Sigmoid colon (tissue), 7 donors: ENCODE measurements at places on chromosomes 16 and 17. TPM values are rescaled to one million over a fixed set of nuclear protein-coding genes. Genes with fewer than 3 reads are reported as not detected.

MYADML2 gene
- not detected for polyA plus RNA-seq

LSM12 gene
- polyA plus RNA-seq = 28.8 TPM

CCDC200 gene
- polyA plus RNA-seq = not detected

GRIN2A gene
- polyA plus RNA-seq = under 0.01 TPM

RILP gene
- 40.5 TPM for polyA plus RNA-seq

KPNB1 gene
- 23.4 TPM for polyA plus RNA-seq

EVI2A gene
- polyA plus RNA-seq = 9.0 TPM

MARCHF10 gene
- polyA plus RNA-seq = not detected

EPX gene
- not detected for polyA plus RNA-seq

MYH2 gene
- 0.60 TPM for polyA plus RNA-seq

AIPL1 gene
- polyA plus RNA-seq = not detected

IRX5 gene
- polyA plus RNA-seq = not detected

ODAD4 gene
- polyA plus RNA-seq = not detected

RANGRF gene
- polyA plus RNA-seq = 24.6 TPM

BCL6B gene
- 0.46 TPM for polyA plus RNA-seq

KRTAP3-1 gene
- polyA plus RNA-seq = not detected

TNFRSF13B gene
- not detected for polyA plus RNA-seq

NPIPA3 gene
- 0.54 TPM for polyA plus RNA-seq

STAC2 gene
- not detected for polyA plus RNA-seq

FZD2 gene
- 0.60 TPM for polyA plus RNA-seq

ROGDI gene
- 23.4 TPM for polyA plus RNA-seq

SSTR5 gene
- 0.04 TPM for polyA plus RNA-seq

SLC52A1 gene
- polyA plus RNA-seq = 0.74 TPM

KSR1 gene
- polyA plus RNA-seq = 4.2 TPM

SPN gene
- polyA plus RNA-seq = 13.3 TPM

ABCA10 gene
- 1.9 TPM for polyA plus RNA-seq

MPV17L gene
- 3.7 TPM for polyA plus RNA-seq

KIAA0753 gene
- polyA plus RNA-seq = 3.9 TPM

LCAT gene
- 5.5 TPM for polyA plus RNA-seq

RASD1 gene
- polyA plus RNA-seq = 10.0 TPM
